ENCODE measurements at places on chromosomes 5 and 9. TPM values are rescaled to one million over a fixed set of nuclear protein-coding genes. Genes with fewer than 3 reads are reported as not detected.

Gene TLX3
- 2.0 TPM for total RNA-seq

Gene LECT2
- total RNA-seq = not detected

Gene THOC3
- 43.2 TPM for total RNA-seq

Gene GABBR2
- total RNA-seq = 20.0 TPM

Gene PRLR
- 13.7 TPM for total RNA-seq

Gene MYMK
- not detected for total RNA-seq

Gene PCDHB6
- total RNA-seq = 2.7 TPM

Gene GAS1
- total RNA-seq = 26.1 TPM

Gene ARL14EPL
- total RNA-seq = not detected

Gene IL13
- not detected for total RNA-seq

Gene C5orf58
- not detected for total RNA-seq

Gene CAPSL
- 24.2 TPM for total RNA-seq

Gene PCDHGB3
- 6.0 TPM for total RNA-seq

Gene GADD45G
- total RNA-seq = 5.5 TPM

Gene SSBP2
- 86.3 TPM for total RNA-seq

Gene FAXDC2
- total RNA-seq = 26.0 TPM

Gene UTP15
- 17.6 TPM for total RNA-seq

Gene TXNDC8
- total RNA-seq = not detected

Gene RMRP
- 17,832 TPM for total RNA-seq
